ENCODE measurements at places on chromosomes 11 and 22.

DNA sequence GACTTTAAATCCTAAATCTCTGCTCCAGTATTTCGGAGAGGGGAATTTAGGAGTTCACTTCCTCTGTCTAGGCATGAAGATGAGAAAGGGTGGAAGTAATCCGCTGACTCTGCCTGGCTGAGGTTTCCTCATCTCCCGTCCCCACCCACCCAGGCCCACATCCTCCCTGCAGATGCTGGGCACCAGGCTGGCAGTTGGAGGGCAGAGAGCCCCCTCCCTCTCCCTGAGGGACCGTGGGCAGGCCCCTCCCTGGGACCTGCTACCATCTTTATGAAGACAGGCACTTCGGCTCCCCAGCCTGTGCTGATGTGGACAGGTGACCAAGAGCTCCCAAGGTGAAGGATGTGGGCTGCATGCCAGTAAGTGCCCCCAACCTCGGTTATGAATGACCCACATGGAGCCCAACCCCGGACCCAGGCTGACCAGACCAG lies 6.7 kb downstream of the CASTOR1 start:
- no peak for DNase-seq

DNA sequence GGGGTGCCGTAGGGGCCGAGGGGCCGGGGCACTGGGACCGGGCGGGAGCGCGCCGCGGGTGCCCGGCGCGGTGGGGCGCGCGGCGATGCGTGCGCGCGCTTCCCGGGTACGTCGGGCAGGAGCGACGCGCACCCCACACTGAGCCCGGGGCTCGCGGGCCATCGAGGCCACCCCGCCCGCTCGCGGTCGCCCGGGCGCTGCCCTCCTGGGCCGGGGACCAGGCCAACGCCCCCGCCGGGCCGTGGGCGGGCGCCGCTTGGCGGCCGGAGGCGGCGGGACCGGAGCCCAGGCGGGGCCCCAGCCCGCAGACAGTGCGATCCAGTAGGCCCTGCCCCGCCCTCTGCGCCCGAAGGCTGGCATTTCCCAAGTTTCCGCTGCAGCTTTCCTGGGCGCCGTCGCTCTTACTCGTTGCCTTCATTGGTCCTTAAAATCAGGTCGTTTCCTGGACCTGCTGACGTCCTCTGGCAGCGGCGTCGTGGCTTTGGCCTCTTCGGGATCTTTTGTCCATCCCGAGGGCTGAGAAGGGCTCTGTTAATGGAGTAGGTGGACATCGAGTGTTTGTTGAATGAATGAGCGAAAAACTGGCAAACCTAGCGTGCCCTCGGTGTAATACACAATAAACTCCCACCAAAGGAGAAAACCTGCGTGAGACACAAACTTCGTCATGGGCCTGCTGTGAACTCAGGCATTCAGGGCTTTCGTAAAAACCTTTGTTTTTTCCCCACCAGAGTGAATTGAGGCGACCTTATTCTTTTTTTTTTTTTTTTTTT lies 638 bp downstream of the PARVA start:
- no peak for DNase-seq

GRCh38 chr11:65058012-65058411 lies 341 bp downstream of the NAALADL1 start:
- DNase-seq, result no peak

DNA sequence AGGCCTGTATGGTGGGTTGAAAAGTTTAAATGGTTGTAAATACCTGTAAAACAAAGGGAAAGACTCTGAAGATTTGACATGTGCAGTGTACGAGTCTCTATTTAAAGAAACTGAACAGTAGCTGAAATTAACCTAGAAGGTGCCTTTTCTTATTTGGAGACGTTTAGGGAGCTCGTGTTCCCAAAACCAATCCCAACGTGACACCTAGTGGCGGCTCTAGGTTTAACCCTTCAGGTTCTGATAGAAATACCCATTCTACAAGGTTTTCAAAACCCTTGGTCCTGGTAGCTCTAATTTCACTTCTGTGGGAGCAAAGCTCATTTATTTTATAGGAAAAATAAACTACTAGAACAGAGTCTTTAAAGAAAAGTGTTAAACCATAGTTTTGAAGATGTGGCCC lies 258.3 kb downstream of the LRRC4C start:
- no peak for DNase-seq

GRCh38 chr11:121299417-121299816 lies 6.8 kb downstream of the SC5D start:
- DNase-seq, result no peak

DNA sequence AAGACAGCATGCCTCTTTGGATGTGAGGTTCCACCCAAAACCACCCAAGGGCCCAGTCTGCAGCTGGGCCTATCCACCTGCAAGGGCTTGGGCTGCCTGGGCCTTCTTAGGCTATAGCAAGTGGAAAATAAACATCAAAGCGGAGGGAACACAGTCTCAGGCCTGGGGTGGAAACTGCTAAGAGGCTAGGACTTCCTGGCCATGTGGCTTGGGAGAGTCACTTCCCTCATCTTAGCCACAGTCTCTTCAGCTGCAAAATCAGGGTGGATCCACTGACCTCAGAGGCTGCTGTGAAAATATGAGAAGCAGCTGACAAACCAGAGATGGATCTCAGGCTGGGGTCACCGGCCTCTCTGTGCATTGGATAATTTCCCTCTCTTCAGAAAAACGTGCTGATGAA lies 30.6 kb upstream of the TFIP11 start:
- DNase-seq, result no peak

DNA sequence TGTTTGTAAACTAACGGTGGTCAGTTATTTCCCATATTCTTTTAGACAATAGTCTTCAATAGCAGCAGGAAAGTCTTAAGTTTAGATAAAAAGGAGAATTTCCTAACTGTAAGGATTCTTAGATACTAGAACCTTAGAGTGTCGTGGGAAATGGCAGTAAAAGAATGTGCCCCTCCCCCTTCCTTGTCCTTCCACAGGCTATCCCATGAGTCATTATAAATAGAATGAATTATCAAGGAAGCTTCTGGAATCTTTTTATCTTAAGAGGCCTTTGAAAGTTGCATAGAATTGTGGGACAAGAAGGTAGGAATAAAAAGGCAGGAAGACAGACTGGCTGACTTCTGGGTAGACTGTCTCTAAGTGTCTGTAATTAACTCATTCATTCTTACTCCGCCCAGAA lies 165.2 kb upstream of the TBCEL start:
- no peak for DNase-seq

GRCh38 chr11:82577246-82577645 lies 156.4 kb downstream of the FAM181B start:
- DNase-seq, result no peak

DNA sequence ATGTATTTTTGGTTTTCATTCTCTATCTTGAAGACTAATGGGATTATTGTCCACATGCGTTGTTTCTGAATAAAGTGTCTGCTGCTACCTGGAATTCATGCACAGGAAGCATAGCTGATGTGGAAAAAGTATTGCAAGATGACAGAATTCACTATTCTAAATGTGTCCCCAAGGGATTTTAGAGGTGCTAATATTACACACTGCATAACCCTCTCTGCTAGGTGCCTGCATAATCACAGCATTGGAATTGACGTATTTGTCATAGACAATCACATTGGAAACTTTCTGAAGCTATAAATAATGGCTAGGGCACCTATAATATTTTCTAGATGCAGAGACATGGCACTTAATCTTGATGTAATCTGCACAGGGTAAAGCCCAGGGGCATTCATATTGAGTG lies 496.1 kb downstream of the JRKL start:
- no peak for DNase-seq
